ENCODE measurements at places on chromosomes 12 and 14. TPM values are rescaled to one million over a fixed set of nuclear protein-coding genes. Genes with fewer than 3 reads are reported as not detected.

The CYP27B1 gene
- total RNA-seq, result 2.0 TPM

The AMDHD1 gene
- total RNA-seq, result 0.41 TPM

The APEX1 gene
- 322 TPM for total RNA-seq

The STRN3 gene
- total RNA-seq, result 54.8 TPM

The NCKAP5L gene
- 33.4 TPM for total RNA-seq

The VRTN gene
- 1.5 TPM for total RNA-seq

The CD27 gene
- not detected for total RNA-seq

The MGAT4C gene
- total RNA-seq, result 0.22 TPM

- no peaks in the 10 kb centered on the region for H3K36me3 ChIP-seq
- H3K4me1 ChIP-seq, result no peaks in the 10 kb centered on the region
- no peak overlapping the region for H3K4me3 ChIP-seq
- H3K27me3 ChIP-seq, result no peaks in the 10 kb centered on the region
- no peak for DNase-seq
These were observed 777.9 kb downstream of the FSCB start for GRCh38 chr14:43729143-43729542.

DNA sequence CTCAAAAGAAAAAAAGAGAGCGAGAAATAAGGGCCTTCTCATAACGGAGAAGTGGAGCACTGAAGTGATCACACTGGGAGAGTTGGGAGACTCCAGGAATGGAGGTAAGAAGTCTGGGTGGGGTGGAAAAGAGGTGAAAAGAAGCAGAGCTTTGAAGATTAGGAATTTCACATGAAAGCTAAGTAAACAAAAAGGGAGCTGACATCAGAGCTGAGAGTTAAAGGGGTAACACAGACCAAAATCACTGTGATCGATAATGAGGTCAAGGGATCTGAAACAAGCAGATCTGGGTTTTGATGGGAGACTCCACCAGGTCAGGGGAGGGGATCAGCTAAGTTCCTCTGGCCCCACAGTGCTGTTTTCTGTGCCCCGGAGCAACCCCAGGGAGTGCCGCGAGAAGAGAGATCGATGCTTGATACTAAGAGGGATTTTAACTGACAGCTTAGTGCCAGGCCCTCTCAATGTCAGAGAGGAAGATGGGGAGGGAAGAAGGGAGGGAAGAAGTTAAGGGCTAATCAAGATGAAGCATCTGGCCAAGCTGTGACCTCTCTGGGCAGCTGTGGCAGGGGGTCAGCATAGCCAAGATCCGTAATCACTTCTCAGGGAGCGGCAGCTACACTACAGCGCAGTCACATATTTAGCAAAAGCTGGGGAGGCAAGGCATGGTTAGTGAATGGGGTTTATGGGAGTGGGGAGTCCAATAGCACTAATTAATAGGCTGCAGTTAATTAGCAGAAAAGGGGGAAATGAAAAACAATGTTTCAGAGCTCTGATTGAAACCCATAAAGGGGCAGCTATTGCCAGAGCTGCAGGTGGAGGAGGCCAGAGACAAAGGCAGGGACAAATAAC is 8.0 kb downstream of the AQP6 start:
- DNase-seq, result no peak
- H3K36me3 ChIP-seq, result no peaks in the 10 kb centered on the region
- H3K27me3 ChIP-seq, result peaks cover 8% of the 10 kb centered on the region
- H3K4me1 ChIP-seq, result peaks cover 28% of the 10 kb centered on the region
- H3K4me3 ChIP-seq, result no peak overlapping the region
- H3K27ac ChIP-seq, result peak overlapping the region; percentile 51

DNA sequence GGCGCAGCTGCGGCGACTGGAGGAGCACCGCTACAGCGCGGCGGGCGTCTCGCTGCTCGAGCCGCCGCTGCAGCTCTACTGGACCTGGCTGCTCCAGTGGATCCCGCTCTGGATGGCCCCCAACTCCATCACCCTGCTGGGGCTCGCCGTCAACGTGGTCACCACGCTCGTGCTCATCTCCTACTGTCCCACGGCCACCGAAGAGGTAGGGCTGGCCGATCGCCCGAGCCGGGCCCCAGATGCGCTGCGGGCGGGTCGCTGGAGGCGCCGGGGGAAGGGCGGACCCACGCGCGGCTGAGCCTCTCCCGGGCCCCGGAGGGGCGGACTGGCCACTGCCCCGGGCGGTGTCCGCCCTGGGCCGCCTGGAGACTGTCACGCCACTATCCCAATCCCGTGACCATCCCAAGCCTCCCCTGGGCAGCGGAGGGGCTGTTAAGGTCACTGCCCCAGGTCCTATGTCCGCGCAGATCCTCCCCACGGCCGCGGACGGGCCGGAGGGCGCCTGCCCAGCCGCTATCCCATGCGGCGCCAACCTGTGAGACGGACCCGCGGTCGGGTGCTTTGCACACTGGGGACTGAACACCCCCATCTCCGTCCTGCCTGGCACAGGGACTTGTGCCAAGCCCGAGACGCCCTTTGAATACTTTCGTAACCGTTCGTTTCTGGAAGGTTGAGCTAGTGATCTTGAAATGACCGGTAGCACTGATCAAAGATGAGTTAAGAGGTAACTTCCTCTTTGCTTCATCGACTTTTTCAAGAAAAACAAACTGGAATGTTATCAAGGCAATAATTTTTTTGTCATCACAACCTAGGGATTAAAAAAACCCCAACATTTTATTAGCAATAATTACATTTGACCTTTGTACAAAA is 725 bp downstream of the CHPT1 start:
- no peaks in the 10 kb centered on the region for H3K36me3 ChIP-seq
- peaks cover 12% of the 10 kb centered on the region for H3K27me3 ChIP-seq
- peak overlapping the region; percentile 81 for H3K27ac ChIP-seq
- DNase-seq, result no peak
- peaks cover 14% of the 10 kb centered on the region for H3K4me1 ChIP-seq

- no peak overlapping the region for H3K27ac ChIP-seq
These were observed 229.7 kb upstream of the NPAS3 start for GRCh38 chr14:32709027-32709426.

GRCh38 chr14:50778721-50779483 is 52.1 kb downstream of the NIN start:
- no peak for DNase-seq
- no peak overlapping the region for H3K4me3 ChIP-seq
- H3K27ac ChIP-seq, result no peak overlapping the region

DNA sequence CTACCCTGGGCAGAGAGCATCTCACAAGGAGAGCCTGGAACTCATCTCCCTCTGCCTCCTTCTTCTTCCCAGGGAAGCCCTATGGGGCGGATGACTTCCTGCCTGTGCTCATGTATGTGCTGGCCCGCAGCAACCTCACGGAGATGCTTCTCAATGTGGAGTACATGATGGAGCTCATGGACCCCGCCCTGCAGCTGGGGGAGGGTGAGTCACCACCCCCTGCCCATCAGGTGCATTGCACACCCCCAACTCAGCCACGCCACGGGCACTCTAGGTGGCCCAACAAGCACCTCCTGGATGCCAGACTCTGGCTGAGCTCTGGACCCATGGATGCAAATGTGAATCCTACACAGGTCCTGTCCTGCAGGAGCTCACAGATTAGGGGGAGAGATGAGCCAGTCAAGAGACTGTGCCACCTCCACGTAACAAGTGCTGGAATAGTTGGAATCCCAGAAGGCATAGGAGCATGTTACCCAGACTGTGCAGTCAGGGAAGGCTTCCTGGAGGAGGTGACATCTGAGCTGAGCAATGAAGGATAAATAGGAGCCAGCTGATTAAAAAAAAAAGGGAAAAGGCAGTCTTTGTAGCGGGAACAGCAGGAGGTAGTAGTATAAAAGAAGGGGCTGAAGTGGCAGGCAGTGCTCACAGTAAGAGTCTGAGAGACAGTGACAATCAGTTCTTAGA is 71.9 kb downstream of the LGMN start:
- H3K4me1 ChIP-seq, result no peaks in the 10 kb centered on the region
- H3K27me3 ChIP-seq, result no peaks in the 10 kb centered on the region
- no peak overlapping the region for H3K27ac ChIP-seq
- H3K4me3 ChIP-seq, result no peak overlapping the region
- peaks cover 5% of the 10 kb centered on the region for H3K36me3 ChIP-seq
- DNase-seq, result no peak

GRCh38 chr14:59711080-59711479 is 134.5 kb upstream of the CCDC175 start:
- H3K27ac ChIP-seq, result no peak overlapping the region
- H3K36me3 ChIP-seq, result no peaks in the 10 kb centered on the region
- no peaks in the 10 kb centered on the region for H3K4me1 ChIP-seq
- no peaks in the 10 kb centered on the region for H3K27me3 ChIP-seq
- no peak overlapping the region for H3K4me3 ChIP-seq

DNA sequence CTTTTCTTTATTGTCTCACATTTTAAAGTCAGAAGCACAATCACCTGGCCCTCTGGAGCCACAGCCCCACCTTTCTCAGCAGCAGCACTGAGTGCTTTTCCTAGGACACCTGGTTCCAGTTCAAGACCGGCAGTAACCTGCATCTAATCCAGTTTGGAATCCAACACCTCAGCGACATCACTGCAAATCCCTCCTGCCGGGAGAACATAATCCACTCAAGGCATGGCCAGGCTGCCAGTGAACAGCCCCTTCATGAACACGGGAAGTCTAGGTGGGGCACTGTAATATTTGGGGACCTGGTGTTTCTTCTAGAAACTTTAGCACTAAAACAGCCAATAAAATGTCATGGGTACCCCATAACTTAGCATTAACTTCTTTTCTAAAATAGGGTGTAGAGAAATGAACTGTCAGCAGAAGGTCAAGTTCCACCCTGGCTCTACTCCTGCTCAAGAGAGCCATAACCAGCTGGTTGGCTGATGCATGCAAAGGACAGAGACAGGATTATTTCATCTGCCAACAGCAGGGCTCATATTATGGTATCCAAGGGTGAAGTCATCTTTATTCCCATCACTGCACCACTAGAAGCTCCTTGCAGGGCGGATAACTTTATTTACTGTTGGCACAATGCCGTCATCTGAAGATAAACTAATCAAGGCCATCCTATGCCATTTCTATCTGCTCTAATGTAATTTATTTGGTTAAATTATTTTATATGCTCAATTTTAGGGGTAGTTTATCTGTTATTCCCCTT is 76.7 kb downstream of the TTC7B start:
- no peak overlapping the region for H3K27ac ChIP-seq
- H3K4me3 ChIP-seq, result no peak overlapping the region
- peaks cover 5% of the 10 kb centered on the region for H3K36me3 ChIP-seq

GRCh38 chr12:50842637-50843493 is at the start of gene TMPRSS12:
Gene TMPRSS12, plus strand, starts transcription at chr12:50842926. Its CDS starts 39 bp downstream, at chr12:50842965.
- peak; percentile 13 for DNase-seq
- H3K4me1 ChIP-seq, result peaks cover 6% of the 10 kb centered on the region
- no peaks in the 10 kb centered on the region for H3K36me3 ChIP-seq
- H3K27me3 ChIP-seq, result no peaks in the 10 kb centered on the region

- H3K4me1 ChIP-seq, result no peaks in the 10 kb centered on the region
- no peaks in the 10 kb centered on the region for H3K27me3 ChIP-seq
- DNase-seq, result no peak
- H3K27ac ChIP-seq, result no peak overlapping the region
- no peak overlapping the region for H3K4me3 ChIP-seq
- H3K36me3 ChIP-seq, result no peaks in the 10 kb centered on the region
These were observed 76.0 kb upstream of the ST8SIA1 start for GRCh38 chr12:22410486-22410885.

DNA sequence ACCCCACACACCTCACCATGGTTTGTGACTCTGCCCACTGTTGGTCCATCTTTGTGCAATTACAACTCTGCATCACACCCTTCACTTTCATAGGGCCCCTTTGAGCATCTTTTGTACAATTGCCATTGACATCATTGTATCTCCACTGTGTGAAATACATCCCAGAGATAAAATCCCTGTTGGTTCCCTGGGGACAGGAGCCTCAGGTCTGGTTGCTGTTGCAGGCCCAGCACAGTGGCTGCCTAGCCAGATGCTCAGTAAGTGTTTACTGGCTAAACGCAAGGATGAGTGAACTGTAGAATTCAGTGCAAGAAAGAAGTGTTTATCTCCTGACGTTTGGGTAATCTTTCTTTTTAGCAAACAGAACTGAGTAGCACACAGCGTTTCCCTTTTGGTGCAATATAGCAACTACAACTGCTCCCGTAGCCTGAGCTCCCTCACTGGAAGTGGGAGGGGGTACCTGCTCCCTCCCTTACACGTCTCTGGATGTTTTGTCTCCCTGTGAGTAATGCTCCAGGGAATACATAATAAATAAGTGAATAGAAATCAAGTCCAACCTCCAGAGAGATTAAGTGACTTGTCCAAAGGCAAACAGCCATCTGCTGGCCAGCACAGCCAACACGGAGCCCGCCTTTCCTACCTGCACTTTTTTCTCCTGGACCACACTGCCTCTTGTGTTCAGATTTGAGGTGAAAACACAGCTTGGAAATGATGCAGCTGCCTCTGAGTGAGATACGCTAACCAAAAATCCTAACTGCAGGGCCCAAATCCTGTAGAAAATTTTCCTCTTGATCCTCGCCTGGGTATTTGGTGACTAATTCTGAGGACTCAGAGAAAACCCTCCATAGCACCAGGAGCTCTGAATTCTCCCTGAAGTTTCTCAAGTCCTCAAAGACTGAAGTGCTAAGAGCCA is 27.4 kb downstream of the GALNT16 start:
- H3K4me1 ChIP-seq, result peaks cover 6% of the 10 kb centered on the region
- H3K27ac ChIP-seq, result no peak overlapping the region
- no peak overlapping the region for H3K4me3 ChIP-seq
- no peaks in the 10 kb centered on the region for H3K27me3 ChIP-seq
- no peak for DNase-seq

DNA sequence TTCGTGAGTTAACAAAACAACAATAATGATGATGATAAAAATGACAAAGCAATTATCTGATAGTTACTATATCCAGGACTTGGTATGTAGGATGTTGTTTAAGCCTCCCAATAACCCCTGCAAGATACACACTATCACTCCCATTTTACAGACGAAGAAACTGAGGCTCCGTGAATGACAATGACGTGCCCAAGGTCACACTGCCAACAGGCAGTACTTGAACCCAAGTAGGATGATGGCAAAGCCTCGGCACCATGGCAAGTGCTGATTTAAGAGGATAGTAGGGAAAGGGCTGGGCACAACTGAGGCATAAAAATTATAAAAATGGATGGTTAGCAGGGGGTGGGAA is 226.8 kb upstream of the LHX5 start:
- H3K4me3 ChIP-seq, result no peak overlapping the region
- no peak for DNase-seq
- peaks cover 5% of the 10 kb centered on the region for H3K4me1 ChIP-seq
- peaks cover 65% of the 10 kb centered on the region for H3K27me3 ChIP-seq
- no peak overlapping the region for H3K27ac ChIP-seq
- H3K36me3 ChIP-seq, result no peaks in the 10 kb centered on the region

DNA sequence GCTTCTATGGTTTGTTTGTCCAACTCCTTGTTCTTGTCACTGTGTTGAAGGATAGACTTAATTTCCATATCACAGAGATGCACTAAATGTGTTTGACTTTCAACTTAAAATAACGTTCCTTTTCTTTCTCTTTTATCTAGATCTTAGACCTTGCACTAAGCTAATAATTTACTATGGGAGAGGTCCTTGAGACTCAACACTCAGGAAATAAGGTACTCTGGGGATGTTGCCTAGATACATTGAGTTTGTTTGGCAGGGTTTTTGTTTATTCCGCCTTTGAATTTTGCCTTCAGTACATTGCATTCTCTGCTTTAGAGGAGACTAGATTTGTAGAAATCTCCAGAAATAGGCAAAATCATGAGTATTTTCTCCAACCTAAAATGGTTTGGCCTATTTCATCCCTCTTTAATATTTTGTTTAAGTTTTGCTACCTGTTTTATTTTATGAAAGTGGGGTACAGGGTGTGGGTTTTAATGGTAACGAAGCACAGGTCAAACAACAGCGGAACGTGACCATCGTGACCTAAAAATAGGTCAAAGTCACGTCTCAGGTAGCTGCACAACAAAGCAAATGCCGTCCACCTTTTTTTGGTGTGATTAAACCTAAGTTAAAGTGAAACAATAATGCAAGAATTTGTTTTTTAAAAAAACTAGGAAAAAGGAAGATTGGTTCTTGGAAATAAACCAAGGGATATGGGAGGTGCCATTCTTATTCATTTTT is 115.3 kb upstream of the CPSF6 start:
- H3K4me1 ChIP-seq, result peaks cover 22% of the 10 kb centered on the region
- no peaks in the 10 kb centered on the region for H3K36me3 ChIP-seq
- no peak overlapping the region for H3K27ac ChIP-seq
- no peak for DNase-seq
- H3K27me3 ChIP-seq, result peaks cover 3% of the 10 kb centered on the region
- no peak overlapping the region for H3K4me3 ChIP-seq
